ENCODE measurements at places on chromosomes 5 and 9.

GRCh38 chr5:180070756-180071530 lies 616 bp downstream of the RNF130 start:
- DNase-seq: no peak

GRCh38 chr9:297104-297972 lies 82.7 kb downstream of the DOCK8 start:
- DNase-seq: no peak

- no peak for DNase-seq
These were observed 91.2 kb upstream of the CPEB4 start for GRCh38 chr5:173796721-173797495.

- no peak for DNase-seq
These were observed 437.8 kb downstream of the ARHGEF28 start for GRCh38 chr5:74063821-74064220.

GRCh38 chr9:306907-307306 lies 92.2 kb downstream of the DOCK8 start:
- DNase-seq: peak; percentile 29

DNA sequence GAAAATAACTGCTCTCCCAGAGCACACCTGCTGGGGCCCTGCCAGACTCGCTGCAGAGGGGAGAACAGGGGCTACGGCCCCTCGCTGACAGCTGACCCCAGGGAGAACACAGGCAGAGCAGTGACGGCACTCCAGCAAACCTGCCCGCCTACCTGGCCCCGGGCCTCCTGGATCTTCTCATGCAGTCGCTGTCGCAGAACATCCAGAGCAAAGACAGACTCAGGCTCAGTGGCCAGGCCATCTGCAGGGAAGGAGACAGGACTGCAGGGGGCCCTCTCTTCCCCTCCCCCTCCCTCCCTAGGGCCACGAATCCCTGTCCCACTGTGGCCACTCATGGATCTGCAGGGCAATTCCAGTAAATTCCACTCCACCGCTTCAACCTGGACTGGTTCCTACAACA lies 2.4 kb downstream of the SURF6 start:
- DNase-seq: no peak

- DNase-seq: no peak
These were observed 80.3 kb downstream of the ADAMTSL1 start for GRCh38 chr9:18554244-18554643.

- DNase-seq: no peak
These were observed 39.3 kb upstream of the CDC42SE2 start for GRCh38 chr5:131224387-131225201.

DNA sequence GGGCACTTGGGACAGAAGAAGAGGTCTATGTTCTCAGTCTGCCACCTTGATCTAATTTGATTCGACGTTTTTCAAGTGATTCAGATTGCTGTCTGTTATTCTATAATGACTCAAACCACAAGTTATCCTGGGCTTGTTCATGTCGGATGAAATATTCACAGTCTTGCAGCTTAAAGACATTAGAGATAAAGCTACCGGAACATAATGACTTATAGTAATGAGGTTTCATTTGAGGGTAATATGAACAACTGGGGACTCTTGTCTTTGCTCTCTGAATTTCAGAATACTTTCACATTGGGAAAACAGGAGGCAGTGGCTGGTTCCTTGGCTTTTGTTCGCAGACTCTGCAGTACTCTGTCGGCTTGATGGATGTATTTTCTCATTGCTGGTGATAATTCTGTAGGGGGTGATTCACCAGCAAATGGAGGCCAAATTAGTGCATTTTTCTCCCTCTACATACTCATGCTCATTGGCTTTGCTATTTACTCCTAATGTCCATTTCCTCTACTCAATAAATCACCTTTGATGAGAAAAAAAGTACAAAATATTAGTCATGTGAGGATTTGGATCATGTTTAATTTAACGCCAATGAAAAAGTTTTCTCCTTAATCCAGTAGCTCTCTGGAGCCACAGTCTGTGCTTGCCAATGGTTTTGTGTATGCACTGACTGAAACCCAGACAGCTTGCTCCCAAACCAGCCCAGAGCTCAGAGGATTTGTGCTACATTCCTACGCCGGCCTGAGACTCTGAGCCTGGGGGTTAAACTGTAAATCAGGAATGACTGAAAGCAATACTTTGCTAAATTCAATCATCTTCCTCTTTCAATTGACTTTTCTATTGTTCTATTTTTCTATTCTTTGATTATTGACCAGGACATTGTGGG lies 154.7 kb upstream of the ANKH start:
- DNase-seq: no peak

DNA sequence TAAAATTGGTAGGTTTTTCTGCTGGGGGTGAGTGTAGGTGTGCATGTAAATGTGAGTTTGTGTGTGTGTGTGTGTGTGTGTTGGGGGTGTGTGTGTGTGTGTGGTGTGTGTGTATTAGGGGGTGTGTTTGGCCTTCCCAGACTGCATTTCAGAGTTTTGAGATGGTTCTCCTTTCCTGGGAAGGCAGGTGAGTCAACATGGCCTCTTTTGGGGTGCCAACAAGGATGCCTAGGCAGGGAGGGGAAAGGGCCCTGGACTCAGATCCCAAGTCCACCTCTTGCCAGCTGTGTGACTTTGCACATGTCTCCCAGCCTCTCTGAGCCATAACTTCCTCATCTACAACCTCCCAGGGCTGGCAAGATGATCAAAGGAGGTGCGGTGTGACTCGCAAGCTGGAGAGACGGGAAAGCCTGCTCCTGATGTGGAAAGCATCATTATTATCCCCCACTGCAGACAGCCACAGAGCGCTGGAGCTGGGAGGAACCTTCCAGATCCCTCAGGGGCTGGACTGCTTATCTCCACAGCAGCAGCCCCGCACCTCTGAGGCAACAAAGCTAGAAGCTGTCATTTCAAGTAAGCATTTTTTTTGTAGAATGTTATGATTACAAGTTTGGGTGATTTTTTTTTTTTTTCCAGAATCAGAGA lies 63.5 kb upstream of the TBC1D2 start:
- DNase-seq: no peak

DNA sequence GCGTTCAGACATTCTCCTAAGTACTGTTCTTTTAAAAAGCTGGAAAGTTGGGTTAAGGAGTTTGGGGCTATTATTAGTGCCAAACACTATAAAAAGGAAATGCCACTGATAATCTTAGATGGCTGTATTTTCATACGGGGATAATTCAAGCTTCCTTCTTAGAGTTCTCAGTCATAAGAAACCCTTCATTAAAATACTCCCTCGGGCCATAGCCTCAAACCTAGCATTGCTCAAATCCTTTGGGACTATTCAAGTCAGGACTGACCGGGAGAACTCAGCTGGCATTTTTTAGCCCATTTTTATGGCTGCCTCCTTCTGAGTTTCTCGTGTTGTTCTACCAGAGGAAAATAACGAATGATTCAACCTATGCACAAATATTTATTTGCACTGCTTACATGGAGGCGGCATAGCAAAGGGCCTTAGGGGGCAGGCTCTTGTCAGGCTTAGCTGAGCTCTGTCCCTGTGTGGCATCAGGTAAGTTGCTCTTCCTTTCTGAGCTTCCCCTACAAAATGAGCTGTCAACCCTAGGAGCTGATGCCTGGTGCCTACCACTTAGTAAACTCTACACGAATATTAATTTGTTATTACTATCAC lies 33.5 kb upstream of the ADAM19 start:
- no peak for DNase-seq

GRCh38 chr9:129627556-129628440 lies 1.8 kb downstream of the NTMT1 start:
- DNase-seq: no peak

GRCh38 chr9:14095277-14095676 lies 218.7 kb downstream of the NFIB start:
- no peak for DNase-seq

DNA sequence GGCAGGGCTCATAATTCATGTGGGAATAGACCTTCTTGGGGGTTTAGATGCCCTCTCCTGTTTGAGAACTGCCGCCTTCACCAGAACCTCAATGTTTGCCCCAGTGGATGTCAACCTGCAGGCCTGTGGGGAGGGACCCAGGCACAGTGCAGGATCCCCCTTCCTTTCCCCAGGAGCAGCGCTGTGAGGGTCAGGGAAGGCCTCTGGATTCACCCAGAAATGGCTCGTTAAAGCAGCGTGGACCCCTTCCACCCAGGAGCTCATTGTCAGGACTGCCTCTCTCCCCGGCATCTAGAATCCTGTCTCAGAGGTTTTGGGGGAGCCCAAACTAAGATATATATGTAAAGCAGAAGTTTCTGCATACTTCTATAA lies 188.3 kb downstream of the GADD45G start:
- DNase-seq: no peak

- DNase-seq: no peak
These were observed 41.2 kb upstream of the CTSL start for GRCh38 chr9:87684627-87685219.

DNA sequence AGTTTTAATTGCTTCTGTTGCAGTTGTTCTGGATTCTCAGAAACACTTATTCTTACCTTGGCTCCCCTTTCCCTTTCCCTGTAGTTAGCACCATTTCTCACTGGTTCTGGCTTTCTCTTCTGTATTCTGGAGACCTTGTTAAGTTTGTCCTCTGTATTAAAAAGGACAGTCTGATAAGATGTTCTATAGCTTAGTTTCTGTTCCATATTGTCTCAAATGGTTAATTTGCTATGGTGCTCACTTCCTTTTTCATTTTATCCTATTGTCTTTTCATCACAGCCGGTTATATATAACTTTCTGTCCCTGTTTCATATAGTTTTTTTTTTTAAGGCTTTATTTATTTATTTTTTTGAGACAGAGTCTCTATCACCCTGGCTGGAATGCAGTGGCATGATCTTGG lies 41.4 kb upstream of the KIAA1958 start:
- DNase-seq: no peak

GRCh38 chr5:52915176-52915875 lies 73.8 kb upstream of the ITGA2 start:
- DNase-seq: peak; percentile 31

- peak; percentile 12 for DNase-seq
These were observed at the start of gene NRG2 for GRCh38 chr5:140042643-140043507. NRG2 (minus strand) TSS chr5:140043299.

DNA sequence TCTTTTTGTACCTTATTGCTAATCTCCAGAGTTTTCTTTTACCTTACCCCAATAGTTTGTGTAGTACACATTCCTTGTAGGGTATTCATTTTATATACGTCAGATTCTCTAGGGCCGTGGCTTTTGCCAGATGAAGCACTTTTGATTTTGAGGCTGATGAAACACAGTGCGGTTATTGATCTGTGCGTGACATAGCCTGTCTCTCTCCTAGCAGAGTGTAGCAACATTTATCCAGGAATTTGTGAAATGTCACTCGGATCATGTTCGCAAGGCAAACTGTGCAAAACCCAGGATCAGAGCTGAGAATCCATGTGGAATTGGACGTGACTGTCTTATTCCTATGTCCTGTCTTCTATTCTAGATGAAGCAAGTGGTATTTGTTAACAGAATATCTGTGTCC lies 142.0 kb upstream of the SH3GL2 start:
- no peak for DNase-seq

Data from activated T-helper 2 cell treated with anti-CD3 and anti-CD28 coated beads, Interferon-gamma antibody, Interleukin-2, Interleukin-4, amounts not matched to agents 10 μg/mL and 5 μg/mL and 100 μg/mL, durations not matched to agents 14 hours and 24 hours and 36 hours (primary cell).